Stimulated activated CD8-positive, alpha-beta memory T cell treated with anti-CD3 and anti-CD28 coated beads, Interleukin-15, amount 100 ng/mL, for 4 hours (primary cell): ENCODE measurements at places on chromosomes 12 and 14.

- no peak for DNase-seq
Measured at GRCh38 chr12:52203079-52203921, 11.5 kb upstream of the KRT80 start.

DNA sequence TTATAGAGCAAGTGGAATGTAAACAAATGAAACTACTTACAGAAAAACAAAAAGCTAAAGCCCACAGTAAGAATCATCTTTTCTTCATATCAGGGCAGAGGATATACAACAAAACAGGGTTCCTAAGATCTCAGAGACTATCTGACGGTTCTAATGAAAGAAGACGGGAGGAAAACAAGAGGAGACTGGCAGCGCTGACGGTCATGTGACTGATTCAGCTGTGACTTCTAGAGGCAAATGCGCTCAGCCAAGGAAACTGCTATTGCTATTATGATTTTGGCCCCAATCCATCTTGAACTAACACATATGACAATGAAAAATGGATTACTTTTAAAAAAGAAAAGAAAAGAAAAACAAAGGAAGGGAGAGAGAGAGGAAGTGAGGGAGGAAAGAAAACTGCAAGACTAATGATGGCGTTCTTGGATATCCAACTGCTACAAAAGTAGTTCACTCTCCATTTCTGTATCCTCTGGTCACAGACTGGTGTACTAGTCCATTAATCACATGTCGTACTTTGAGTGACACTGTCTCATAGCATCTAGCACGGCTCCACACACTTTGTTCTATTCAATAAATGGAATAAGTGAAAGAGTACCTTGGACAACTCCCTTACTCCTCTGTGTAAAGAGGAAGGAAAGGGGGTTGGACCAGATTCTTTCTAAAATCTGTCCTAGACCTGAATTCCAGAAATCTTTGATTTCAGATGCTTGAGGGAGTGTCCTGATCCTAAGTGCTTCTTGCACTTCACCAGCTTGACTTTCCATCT is 119.3 kb downstream of the DAD1 start:
- DNase-seq: no peak

DNA sequence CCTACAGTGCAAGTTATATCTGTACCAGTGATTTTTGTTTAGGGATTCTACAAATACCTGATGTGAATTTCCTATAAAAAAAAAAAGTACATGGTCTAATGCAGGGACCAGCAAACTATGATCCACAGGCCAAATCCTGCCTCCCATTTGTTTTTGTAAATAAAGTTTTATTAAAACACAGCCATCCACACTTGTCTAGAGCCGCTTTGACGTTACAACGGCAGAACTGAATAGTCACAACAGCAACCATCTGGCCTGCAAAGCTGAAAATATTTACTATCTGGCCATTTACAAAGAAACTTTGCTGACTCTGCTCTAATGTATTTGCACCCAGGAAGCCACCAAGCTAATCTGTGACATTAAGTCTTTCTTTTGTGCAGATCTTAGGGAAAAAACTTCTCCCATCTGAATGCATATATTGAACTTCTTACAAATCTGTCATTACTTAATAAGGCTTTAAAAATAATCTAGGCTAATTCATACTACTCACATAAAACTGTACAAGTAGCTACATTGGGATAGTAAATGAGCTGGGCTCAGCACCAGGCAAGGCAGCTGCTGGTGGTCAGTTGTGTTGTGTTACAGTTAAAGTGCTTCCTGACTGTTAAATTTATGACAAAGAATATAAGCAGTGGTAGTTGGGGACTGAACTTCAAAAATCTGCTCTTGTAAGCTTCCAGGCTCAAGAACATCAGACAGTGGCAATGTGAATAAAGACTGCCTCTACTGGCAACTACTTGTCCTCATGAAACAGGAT is 303.3 kb downstream of the MED13L start:
- no peak for DNase-seq

GRCh38 chr14:74548881-74549280 is 55.3 kb downstream of the ISCA2 start:
- no peak for DNase-seq

GRCh38 chr12:116481726-116482125 is 77.5 kb upstream of the MAP1LC3B2 start:
- no peak for DNase-seq

GRCh38 chr12:100234591-100235304 is 32.1 kb downstream of the DEPDC4 start:
- DNase-seq: no peak
